Esophagus muscularis mucosa (tissue), 4 donors: ENCODE measurements at places on chromosomes 2 and 18. TPM values are rescaled to one million over a fixed set of nuclear protein-coding genes. Genes with fewer than 3 reads are reported as not detected.

GRCh38 chr2:168941297-168941696 lies 40.2 kb downstream of the G6PC2 start:
- no peak overlapping the region for H3K4me3 ChIP-seq
- H3K27me3 ChIP-seq = no peaks in the 10 kb centered on the region
- no peak overlapping the region for H3K27ac ChIP-seq
- H3K36me3 ChIP-seq = no peaks in the 10 kb centered on the region
- no peak for DNase-seq
- no peaks in the 10 kb centered on the region for H3K4me1 ChIP-seq

DNA sequence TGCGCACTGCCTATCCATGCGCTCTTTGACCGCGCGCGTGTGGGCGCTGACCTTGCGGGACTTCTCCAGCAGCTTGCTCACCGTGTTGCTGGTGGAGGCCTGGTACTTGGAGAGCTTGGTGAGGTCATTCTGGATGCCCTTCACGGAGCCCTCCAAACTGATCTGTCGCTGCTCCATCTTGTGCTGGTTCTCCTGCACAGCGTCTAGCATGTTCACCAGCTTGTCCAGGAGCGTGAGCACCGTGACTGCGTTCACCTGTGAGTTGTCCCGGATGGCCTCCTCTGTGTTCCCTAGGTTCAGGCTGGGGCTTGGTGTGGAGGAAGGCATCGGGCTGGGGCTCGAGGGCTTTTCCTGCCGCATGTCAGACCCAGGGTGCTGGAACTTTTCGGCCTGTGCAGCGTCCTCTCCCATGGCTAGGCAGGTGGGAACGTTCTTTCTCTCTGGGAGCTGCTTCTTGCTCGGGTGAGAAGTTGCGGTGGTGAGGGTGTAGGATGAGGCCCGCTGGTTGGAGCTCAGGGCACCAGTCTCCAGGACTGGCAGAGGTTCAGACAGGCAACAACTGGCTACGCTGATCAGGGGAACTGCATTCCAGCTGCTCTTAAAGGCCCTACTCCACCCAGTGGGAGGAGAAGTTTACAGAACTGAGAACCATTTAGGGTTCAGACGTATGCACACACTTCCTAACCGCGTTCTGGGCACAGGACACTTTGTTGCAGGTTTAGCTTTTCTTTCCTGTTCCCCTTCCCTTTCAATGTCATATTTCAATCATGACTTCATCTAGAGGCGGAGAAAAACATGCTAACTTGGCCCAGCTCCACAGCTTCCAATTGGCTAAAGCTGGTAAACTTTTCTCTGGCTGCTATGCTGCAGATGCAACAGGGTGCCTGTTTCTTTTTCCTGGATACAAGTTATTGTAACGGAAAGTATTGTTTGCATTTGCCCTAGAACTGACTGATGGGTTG lies at the start of gene CAVIN2:
TSS of gene CAVIN2 (minus strand) at position 574 of the 962 bp plus-strand sequence. CDS start at position 411, 163 bp downstream.
- peaks cover 35% of the 10 kb centered on the region for H3K4me1 ChIP-seq
- H3K4me3 ChIP-seq = peak within 1 kb of the TSS; percentile 56
- no peaks in the 10 kb centered on the region for H3K27me3 ChIP-seq
- no peaks in the 10 kb centered on the region for H3K36me3 ChIP-seq

DNA sequence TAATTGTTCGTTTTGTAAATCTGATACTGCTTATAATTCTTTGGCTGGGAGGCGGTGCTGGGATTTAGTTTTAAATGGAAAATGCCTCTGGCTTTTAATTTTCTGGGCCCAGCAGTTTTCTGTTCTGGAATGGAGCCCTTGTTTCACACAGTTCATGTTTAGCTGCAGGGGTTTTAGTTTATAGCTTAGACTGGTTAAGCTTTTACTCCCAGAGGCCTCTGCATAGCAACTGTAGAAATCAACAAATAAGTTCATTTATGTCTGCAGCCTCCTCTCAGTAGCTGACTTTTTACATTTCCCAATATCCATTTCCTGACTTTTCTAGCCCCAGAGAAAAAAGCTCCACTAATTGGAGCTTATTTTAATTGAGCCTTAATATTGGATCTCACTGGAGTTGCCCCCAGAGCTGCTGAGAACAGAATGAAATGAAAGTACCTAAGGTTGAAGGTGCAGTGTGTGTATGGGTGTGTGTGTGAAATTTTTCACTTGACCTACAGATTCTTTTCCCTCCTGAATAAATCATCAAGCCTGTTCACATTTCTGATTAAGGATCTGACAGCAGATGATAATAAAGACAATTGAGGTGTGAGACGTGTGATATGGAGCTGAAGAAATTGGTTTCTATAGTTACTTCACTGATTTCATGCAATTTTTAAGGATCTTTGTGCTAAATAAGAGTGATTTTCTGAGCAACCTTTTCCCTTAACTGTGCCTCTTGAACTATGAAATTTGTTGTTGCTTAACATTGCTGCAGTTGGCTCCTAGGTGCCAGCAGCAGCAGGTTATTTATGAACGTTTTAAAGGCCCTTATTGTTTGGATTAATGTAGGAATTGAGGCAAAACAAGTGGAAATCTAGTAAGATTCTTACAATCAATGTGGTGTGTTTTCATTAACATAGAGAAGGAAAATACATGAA lies 109.6 kb downstream of the TAF4B start:
- no peaks in the 10 kb centered on the region for H3K27me3 ChIP-seq
- peak overlapping the region; percentile 32 for H3K27ac ChIP-seq
- no peak overlapping the region for H3K4me3 ChIP-seq
- peaks cover 7% of the 10 kb centered on the region for H3K36me3 ChIP-seq

DNA sequence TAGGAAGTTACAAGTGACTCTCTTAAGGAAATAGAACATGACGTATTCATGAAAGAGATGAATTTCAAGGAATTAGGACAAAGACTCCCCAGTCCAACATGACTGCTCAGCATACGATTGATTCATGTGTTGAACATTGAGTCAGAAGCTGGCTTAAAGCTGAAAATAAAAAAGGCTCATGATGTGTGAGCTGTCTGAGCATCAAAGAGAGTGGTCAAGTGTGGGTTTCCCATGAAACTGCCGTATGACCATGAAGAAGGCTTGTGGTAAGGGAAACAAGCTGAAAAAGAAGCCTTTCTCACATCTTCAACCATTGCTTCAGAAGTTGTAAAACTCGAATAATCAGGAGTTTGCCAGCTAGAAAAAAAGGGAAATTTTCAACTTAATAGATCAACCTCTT lies 201.9 kb upstream of the APCDD1 start:
- no peak for DNase-seq
- no peak overlapping the region for H3K4me3 ChIP-seq
- H3K27ac ChIP-seq = no peak overlapping the region
- peaks cover 7% of the 10 kb centered on the region for H3K4me1 ChIP-seq
- H3K27me3 ChIP-seq = no peaks in the 10 kb centered on the region

DNA sequence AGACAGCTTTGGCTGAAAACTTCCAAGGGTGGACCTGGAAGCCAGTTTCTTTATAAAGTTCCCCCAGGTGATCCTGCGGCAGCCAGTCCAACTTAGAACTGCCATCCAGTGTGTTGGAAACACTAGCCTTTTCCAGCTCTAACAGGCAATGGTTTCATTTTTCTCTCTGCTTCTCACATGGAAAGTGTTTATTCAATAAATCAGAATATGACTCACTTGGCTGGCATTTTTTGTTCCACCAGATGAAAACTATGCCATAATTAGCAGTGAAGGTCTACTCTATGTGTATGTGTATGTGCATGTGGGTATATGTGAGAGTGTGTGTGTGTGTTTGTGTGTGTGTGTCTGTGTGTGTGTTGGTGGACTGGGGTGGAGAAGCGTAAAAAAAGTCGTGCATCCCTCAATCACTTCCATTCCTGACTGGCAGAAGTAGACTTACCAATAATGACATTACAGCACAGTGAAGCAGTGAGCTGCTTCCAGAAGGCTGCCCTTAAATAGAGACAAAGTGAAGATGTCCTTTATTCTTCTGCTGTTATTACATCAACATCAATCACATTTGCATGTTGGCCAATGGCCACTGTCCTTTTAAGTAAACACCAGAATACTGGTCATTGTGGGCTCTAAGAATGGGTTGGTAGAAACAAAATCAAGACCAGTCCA lies 90.9 kb upstream of the SETBP1 start:
- H3K27ac ChIP-seq = peak overlapping the region; percentile 74
- no peaks in the 10 kb centered on the region for H3K27me3 ChIP-seq
- no peak overlapping the region for H3K4me3 ChIP-seq

GRCh38 chr18:13051159-13051558 lies 60.0 kb downstream of the CEP192 start:
- H3K36me3 ChIP-seq = peaks cover 87% of the 10 kb centered on the region
- H3K27ac ChIP-seq = no peak overlapping the region
- H3K4me3 ChIP-seq = no peak overlapping the region
- DNase-seq = no peak

GRCh38 chr2:215442401-215442787 lies 6.5 kb upstream of the FN1 start:
- peaks cover 14% of the 10 kb centered on the region for H3K4me1 ChIP-seq
- no peaks in the 10 kb centered on the region for H3K36me3 ChIP-seq
- H3K27ac ChIP-seq = no peak overlapping the region
- no peaks in the 10 kb centered on the region for H3K27me3 ChIP-seq
- DNase-seq = no peak

DNA sequence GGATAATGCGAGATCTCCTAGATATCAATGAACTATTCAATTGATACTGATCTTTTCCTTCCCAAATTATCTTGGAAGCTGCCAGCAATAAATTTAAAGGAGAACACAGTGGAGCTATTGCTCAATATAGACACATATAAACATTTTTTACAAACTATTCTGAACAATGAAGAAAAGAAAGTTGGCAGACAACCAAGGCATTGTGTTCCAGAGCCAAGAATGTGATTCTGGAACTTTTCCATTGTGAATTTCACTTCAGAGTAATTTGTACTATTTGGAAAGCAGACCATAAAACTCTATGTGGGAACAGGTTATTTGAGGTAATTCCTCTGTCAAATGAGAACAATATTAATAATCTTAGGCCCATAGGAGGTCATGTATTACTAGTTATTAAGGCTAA lies 588.2 kb downstream of the IRS1 start:
- H3K4me1 ChIP-seq = peaks cover 13% of the 10 kb centered on the region
- H3K4me3 ChIP-seq = no peak overlapping the region
- no peaks in the 10 kb centered on the region for H3K27me3 ChIP-seq
- no peak for DNase-seq

DNA sequence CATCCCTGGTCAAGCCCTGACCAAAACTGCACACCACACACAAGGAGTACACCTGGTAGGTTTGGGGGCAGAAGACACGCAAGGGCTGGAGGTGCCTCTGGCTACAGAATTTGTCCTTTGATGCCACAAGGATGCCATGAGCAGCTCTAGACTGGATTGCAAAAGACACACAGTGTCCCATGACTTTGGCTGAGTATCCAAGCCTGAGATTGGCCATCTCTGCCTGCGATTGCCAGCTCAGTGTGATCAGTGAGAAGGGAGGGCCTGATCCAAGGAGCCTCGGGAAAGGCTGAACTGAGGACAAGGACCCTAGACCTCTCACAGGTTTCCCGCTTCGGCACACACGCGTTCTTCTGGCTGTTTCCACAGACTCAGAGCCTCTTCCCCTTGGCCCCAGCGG lies 60.0 kb upstream of the FOSL2 start:
- H3K36me3 ChIP-seq = no peaks in the 10 kb centered on the region
- H3K27ac ChIP-seq = no peak overlapping the region
- H3K4me3 ChIP-seq = no peak overlapping the region
- peaks cover 24% of the 10 kb centered on the region for H3K4me1 ChIP-seq
- no peaks in the 10 kb centered on the region for H3K27me3 ChIP-seq

- no peak overlapping the region for H3K4me3 ChIP-seq
- no peak for DNase-seq
These were observed 74.5 kb downstream of the MRPS9 start for GRCh38 chr2:105112345-105112744.

DNA sequence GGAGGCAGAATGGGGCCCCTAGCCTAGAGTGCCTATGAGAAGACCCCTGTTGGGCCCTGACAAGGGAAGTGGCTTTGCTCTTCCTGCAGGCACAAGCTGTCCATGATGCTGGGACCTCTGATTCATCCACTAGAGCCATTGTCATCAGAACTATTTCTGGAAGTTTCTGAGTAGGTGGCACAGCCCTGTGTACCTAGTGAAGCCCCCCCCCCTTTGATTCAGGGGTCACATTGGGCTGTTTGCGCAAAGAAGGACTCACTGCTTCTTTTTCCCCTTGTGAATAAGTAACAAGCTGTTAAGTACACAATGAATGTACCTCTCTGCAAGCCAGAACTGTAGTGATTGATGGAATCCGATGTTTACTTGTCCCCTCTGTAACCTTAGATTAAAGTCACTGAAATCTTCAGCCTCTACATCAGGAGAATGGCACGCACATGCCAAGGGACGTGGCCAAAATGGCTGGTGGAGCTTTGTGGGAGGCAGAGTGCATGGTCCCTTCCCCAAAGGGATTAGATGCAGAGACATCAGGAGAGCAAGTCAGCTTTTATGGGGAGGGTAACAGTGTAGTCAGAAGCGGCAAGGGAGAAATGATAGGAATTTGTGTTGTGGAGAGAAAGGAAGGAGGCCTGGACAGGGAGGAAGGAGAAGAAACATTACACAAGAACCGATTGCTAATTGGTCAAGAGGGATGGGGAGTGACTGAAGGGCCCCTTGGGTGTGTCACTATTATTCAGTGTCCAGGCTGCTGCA lies 267.6 kb upstream of the RAB12 start:
- no peak for DNase-seq
- H3K4me1 ChIP-seq = peaks cover 11% of the 10 kb centered on the region
- no peaks in the 10 kb centered on the region for H3K36me3 ChIP-seq
- H3K4me3 ChIP-seq = no peak overlapping the region
- no peak overlapping the region for H3K27ac ChIP-seq
- no peaks in the 10 kb centered on the region for H3K27me3 ChIP-seq

GRCh38 chr2:84894131-84894586 lies 11.3 kb upstream of the TMSB10 start:
- H3K27ac ChIP-seq = no peak overlapping the region
- no peak for DNase-seq
- H3K27me3 ChIP-seq = no peaks in the 10 kb centered on the region
- no peaks in the 10 kb centered on the region for H3K36me3 ChIP-seq
- H3K4me3 ChIP-seq = no peak overlapping the region

MARCHF4 gene
- not detected for total RNA-seq

RAB17 gene
- total RNA-seq = 2.0 TPM

CFAP65 gene
- total RNA-seq = not detected

UGT1A4 gene
- not detected for total RNA-seq

MROH2A gene
- not detected for total RNA-seq

GRB14 gene
- 3.3 TPM for total RNA-seq

PDE1A gene
- 11.2 TPM for total RNA-seq

ORMDL1 gene
- 60.2 TPM for total RNA-seq

PSMA8 gene
- total RNA-seq = not detected

ZAP70 gene
- total RNA-seq = 1.6 TPM

IL36G gene
- not detected for total RNA-seq
